ENCODE measurements at places on chromosomes 2 and 18. TPM values are rescaled to one million over a fixed set of nuclear protein-coding genes. Genes with fewer than 3 reads are reported as not detected.

The UGT1A8 gene
- total RNA-seq: not detected

The ALKAL2 gene
- not detected for total RNA-seq

The WNT6 gene
- total RNA-seq: 0.16 TPM

The VSNL1 gene
- not detected for total RNA-seq

The MC2R gene
- total RNA-seq: not detected

The ANKRD62 gene
- total RNA-seq: not detected

The C2orf72 gene
- 5.6 TPM for total RNA-seq

The KLHL30 gene
- total RNA-seq: 0.18 TPM

The DPYSL5 gene
- 3.6 TPM for total RNA-seq

The ZRANB3 gene
- 6.3 TPM for total RNA-seq

The GCFC2 gene
- total RNA-seq: 20.8 TPM

All from A549 treated with Mapracorat at 1 μM for 4 hours (cell line).